ENCODE measurements at places on chromosomes 7 and 10.

GRCh38 chr10:110747609-110748464, 103.7 kb downstream of the RBM20 start:
- DNase-seq = no peak

DNA sequence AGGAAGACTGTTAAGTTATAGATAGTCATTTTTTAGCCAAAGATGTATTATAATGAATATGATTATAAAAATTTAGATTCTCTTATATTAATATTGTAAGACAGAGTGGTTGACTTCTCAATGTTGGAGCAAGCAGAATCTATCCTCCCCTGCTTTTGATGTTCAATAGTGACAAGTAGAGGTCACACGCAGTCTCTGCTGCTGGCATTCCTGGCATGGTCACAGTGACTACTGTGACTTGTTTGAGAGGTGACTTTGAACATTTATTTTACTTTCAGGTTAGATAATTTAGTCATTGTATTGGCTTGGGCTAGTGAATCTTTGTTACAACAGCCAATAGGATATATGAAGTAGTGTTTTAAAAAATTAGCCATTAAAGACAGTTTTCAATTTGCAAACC, 13.7 kb upstream of the CD36 start:
- DNase-seq = no peak

DNA sequence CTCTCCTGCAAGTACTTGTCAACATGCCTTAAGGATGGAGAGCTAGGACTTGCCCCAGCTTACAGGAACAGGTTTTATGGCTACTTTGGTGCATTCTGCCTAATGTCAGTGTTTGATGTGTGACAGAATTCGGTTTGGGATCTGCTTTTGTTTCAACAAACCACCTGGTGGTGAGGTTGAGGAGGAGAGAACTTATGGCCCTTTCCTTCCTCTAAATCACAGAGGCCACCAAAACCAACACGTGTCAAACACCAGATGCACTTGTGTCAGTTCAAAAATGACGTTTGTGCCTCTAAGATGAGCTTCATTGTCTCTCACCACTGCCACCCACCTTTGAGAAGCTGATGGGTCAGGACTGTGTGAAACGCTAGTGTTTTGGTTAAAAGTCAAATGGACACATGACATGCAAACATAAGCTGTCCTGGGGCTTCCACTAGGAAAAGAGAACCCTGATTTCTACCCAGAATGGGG, 83.9 kb downstream of the OSBPL3 start:
- no peak for DNase-seq

- DNase-seq = no peak
Measured at GRCh38 chr10:67045404-67045803, 119.6 kb downstream of the LRRTM3 start.

DNA sequence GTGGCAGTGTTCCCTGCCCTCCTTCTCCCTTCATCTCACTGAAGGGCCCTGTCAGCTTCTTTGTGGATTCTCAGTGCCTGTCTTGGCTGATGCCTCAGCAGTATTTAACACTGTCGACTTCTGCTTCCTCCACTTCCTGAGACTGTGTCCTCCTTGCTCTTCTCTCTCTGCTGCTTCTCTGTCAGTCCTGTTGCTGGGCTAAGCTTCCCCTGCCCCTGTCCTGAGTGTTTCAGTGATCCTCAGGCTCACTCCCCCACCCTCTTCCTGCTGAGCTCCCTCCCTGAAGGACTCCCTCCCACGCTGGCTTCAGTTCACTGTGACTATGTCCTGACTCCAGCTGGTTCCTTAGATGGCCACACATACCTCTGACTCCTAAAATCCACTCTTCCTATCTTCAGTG, 64.9 kb downstream of the CREM start:
- no peak for DNase-seq

DNA sequence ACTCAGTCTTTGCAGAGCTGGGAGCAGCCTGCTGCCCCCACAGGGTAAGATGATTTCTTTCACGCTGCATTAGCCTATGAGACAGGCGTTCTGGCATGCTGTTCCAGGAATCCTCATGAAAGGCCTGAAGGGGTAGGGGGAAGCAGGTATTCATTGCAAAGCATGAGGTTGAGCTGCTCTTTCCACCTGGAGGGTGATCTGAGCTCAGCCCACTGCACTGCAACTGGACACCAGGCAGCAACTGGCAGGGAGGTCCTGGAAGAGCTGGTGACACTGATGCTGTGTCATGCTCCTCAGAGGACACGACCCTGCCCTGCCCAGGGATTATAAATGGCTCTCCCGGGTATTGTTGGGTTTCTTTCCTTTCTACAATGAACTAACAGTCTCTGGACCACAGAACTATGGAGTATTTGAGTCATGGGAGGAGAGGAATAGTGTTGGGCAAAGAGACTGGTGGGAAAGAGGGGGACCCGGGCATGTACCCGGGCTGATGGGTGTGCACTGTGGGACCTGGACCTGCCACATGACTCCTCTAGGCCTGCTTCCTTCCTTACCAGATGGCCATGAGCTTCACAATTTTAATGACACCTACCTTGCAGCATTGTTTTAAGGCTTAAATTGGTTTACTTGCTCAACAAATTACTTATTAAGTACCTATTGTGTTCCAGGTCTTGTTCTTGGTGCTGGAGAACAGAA, 24.3 kb downstream of the SLC25A28 start:
- DNase-seq = no peak

DNA sequence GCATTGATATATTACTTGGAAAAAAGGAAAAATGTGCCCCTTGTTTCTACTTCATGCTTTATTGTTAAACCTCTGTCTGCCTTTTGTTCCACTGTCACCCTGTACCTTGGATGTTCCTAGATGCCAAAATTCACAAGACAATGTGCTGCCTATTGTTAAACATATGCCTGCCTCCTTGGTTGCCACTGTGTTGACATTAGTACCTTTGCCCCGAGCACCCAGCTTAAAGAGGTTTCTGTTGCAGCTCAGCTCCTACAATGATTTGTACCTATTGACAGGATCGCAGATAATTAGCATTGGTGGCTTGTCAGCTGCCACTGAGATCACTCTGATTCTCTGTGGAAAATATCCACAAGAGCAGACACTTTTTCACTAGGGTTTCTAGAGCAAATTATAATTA, 188.0 kb downstream of the KCND2 start:
- DNase-seq = no peak

DNA sequence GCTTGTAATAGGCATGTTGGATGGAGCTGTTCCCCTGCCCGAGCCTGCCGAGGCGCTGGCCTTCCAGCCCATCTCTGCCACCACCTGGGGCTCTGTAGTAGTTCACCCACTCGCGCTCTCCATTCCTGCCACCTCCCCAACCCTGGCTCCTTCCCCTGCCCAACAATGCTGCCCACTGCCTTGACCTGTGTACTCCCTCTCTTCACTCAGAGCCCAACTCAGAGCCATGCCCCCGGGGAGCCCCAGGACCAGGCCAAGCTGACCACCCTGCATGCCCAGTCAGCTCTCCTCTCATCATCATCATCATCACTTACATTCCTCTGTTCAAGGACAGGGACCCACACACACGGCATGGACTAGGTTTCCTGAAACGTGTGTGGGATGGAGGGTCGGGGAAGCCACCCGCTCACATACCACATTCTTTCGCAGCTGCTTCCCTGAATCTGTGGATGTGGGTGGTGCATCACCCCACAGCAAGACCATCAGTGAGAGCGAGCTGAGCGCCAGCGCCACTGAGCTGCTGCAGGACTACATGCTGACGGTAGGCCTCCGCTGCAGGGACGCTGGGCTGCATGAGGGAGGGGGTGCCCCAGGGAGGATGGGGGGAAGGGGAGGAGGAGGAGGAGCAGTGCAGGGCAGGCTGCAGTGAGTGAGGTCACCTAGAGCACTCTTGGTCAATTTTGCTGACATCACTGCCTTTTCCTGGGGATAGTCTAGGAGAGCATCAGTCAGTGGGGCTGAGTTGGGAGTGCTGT, 15.6 kb downstream of the NACAD start:
- DNase-seq = no peak

DNA sequence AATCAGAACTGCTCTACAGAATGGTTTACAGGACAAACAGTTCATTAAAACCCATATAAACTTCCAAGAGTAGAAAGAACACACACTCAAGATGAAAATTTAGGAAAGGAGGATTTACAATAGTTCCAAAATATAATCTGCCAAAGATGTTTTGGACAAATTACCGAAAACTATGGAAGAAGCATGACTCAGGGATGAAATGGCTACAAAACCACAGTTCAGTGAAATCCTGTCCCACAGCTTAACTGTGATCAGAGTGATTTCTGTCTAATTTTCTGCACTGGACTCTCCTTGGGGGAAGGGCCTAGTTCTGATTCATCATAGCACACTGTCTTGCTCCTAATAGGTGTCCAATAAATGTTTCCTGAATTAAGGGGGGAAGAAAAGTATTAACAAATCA, 82.2 kb downstream of the HIPK2 start:
- DNase-seq = no peak

DNA sequence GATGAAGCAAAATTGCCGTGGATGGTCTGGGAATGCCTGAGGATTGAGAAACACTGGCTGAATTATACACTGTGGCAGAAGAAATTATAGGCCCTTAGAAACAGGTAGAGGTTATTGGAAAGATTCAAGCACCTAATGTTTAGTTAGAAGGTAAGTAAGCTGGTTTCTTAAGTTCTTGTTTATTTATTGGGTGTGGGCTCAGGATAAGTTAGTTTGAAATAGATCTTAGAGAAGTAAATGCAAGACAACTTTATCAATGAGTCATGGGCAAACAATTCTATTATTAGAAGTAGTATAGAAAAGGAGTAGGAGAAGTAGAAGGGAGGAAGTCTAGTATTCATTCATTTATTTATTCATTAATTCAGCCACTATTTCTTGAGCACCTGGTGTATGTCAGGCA, 96.5 kb downstream of the KAT6B start:
- DNase-seq = no peak

GRCh38 chr10:125343118-125343925, 183.0 kb upstream of the CTBP2 start:
- DNase-seq = no peak

- DNase-seq = no peak
Measured at GRCh38 chr7:2473496-2474180, 2.6 kb downstream of the GRIFIN start.

DNA sequence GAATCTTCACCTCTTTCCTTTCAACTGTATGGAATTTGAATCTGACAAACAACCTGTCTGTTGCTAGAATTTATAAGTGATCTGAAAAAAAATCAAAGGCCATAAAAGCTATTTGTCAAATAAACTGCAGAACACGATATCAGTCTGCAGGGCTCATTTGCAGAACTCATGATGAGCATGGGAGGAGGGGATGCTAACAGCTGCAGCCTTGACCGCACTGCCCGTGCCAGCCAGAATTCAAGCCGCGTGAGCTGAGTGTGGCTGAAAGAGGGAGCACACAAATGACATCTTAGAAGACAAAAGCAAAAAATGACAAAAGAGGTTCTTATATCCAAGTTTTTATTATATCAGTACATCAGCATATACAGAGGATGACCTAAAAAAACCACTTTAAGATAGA, 15.7 kb downstream of the LRRTM3 start:
- peak; percentile 21 for DNase-seq

DNA sequence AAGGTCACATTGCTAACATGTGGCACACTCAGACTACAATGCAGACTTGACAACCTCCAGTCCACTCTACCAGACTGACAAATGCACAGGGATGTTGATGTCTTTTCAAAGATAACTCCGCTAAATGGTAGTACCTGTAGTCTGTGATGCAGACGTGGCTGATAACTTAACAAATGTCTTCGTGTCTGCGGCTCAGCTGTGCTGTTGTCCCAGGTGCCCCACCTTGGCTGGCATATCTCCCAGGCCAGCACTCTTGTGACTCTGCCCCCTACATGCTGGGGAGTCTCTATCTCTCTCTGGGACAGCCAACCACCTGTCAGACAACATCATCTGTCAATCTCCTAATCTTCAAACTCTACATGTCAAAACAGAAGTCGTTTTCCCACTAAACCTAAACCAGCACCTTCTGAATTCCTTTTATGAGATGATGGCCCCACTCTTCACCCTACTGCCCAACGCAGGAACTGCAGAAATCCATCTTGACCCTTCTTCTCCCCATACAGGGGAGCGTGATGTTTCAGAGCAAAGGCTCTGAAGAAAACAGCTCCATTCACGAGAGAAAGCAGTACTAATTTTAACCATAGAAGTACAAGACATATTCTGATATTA, 156.4 kb downstream of the USP6NL start:
- DNase-seq = no peak

- DNase-seq = no peak
Measured at GRCh38 chr7:146216396-146217041, 99.9 kb downstream of the CNTNAP2 start.

GRCh38 chr7:11193888-11194287, 220.2 kb downstream of the PHF14 start:
- DNase-seq = no peak

DNA sequence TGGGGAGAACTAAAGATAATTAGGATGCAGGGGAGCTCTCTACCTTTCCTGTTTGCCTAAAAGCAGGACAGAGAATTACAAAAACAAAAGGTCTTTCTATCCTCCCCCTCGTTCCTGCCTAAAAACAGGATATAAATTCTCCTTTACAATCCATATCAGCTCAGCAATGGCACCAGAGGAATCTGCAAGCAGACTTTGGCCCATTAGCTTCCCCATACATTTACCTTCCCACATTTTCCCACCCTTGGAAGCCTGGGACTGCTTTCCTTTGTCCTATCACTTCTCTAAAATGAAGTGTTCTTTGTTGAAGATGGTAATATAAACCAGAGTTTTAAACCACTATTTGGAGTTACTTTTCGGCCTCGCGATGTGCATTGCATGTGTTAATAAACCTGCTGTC, 15.5 kb downstream of the SHTN1 start:
- DNase-seq = no peak

DNA sequence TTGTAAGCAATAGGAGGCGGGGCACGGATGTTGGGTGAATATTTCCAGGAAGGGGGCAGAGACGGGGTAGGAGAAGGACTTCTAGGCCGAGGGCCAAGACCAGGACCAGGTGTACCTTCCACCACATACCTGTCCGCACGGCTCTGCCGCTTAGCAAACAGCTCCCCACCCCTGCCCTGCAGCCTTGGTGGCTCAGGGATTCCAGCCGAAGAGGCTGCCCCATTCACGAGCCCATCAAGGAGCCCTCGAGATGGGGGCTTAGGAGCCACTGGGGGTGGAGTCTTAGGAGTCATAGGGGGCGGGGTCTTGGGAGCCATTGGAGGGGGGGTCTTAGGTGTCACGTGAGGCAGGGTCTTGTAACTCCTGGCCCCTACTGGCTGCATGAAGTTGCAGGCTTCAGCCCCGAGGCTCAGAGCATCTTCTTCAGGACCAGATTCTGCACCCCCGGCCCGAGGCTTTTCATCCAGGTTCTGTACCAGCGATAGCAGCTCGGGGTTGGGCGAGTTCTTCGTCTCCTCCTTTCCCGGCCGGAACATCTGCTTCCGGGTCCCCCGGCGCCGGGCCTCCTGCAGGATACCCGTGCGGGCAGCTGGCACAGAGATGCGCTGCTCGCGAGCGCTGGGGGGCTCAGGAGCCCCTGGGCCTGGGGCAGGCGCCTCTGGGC, 6.1 kb upstream of the MYOZ1 start:
- peak; percentile 43 for DNase-seq

- DNase-seq = no peak
Measured at GRCh38 chr10:31604096-31604495, 285.1 kb downstream of the ZEB1 start.

All from C1 segment of cervical spinal cord (tissue), 14 donors.